CD4-positive, alpha-beta T cell treated with Interleukin-6 for 4 hours (primary cell): ENCODE measurements at places on chromosomes 1 and 21.

GRCh38 chr1:42153624-42154023 lies 414 bp downstream of the GUCA2B start:
- no peak for DNase-seq

DNA sequence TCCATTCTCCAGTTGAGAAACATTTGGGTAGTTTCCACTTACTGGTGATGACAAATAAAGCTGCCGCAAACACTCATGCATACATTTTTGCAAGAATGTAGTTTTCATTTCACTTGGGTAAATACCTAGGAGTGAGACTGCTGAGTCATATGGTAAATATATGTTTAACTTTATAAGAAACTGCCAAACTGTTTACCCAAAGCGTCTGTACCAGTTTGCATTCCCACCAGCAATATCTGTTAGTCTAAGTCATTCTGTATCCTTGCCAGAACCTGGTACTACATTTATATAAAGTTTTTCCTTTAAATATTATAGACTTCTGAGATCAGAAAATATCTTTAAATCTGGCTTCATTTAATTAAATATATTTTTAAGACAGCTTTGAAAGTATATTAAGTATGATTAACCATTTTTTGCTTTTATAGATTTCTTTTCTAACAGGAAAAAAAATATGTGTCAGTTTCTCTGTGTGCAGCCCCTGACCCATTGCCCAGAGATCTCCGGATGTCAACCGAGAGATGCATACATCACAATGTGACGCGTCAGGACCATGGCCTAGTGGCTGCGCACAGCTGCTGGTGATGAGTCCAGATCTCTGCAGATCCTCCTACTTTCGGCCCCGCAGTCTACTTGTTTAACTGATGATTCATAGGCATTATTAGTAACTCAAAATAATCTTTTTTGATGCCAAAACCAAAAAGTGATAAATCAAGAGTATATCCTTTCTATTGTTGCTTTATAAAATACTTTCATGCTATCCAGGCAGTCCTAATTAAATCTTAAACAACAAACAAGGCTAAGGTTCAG lies 227.1 kb upstream of the MAP1LC3C start:
- no peak for DNase-seq

GRCh38 chr1:8028571-8028910 lies 2.4 kb upstream of the ERRFI1 start:
- DNase-seq, result no peak

DNA sequence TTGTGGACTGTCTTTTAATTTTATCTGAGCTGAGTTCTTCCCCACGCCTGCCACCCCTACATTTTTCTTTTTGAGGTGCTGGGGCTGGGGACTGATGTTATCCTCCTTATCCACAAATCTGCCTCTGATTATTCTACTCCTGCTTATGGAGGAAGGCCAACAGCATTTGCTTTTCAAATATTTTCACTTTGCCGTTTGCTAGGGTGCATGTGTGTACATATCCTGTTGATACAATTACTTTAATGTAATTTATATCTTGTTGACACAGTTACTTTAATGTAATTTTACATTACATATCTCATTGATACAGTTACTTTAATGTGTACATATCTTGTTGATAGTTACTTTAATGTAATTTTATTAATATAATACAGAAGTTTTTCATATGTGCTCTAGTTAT lies 36.2 kb downstream of the PRRC2C start:
- no peak for DNase-seq

- no peak for DNase-seq
Measured at GRCh38 chr1:199724049-199724448, 303.5 kb upstream of the NR5A2 start.

DNA sequence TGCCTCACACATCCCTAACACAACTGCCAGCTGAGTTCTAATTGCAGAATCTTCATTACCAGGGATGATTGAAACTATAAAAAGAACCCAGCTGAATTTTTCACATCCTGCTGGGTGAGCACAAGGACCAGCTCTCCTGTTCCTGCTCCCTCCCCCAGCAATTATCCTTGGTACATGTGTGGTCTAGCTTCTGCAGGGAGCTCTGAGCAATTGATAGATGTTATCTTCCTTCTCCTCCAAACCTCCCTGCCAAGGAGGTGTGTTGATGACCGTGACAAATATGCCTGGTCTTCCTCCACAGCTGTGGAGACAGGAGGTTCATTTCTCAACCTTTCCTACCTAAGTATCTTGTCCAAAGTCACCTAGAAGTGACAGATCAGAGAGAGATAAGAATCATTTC lies 65.3 kb upstream of the MAN1A2 start:
- no peak for DNase-seq

GRCh38 chr1:224759681-224760091 lies 143.6 kb downstream of the CNIH3 start:
- no peak for DNase-seq

GRCh38 chr1:168521401-168522000 lies 22.3 kb downstream of the XCL2 start:
- no peak for DNase-seq

DNA sequence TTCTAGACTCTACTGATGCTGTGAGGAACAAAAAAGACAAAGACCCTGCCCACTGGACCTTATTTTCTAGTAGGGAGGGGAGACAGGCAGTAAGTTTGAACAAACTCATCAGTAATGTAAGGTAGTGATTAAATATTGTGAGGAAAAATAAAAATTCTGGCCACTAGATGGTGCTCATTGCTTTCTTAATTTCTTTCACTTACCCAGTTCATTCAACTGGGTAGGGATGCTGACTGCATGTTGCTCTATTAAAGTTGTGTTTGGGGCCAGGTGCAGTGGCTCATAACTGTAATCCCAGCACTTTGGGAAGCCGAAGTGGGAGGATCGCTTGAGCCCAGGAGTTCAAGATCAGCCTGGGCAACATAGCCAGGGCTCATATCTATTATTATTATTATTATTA lies 6.3 kb upstream of the KYAT3 start:
- DNase-seq, result peak; percentile 40

DNA sequence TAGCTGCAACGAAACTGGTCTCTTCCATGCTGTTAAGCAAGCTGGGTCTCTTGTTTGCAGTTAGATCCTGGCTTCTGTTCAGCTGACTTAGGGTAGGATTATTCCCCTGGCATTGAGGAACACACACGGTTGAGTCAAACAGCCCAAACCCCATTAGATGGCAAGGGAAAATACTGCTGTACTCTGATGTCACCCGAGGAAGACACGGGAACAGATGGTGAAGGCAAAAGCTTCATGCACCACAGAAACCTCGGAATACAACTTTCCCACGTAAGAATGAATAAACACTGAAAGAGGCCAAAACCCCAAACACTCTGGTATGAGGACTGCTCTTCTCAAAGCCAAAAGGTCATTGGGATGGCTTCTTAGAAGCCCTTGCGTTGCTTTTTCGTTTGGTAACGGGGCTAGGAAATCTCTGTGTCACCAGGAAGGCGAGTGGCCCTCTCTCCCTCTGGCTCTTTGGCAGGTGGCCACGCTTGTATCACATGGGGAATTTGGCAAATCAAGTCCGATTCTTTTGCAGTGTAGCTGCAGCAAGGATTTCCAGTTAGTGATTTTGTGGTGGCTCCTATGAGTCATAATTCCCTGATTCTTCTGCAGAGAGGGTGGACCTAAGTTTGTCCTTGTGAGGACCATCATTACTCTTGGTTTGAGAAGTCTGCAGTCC lies 16.7 kb upstream of the LYST start:
- DNase-seq, result no peak

DNA sequence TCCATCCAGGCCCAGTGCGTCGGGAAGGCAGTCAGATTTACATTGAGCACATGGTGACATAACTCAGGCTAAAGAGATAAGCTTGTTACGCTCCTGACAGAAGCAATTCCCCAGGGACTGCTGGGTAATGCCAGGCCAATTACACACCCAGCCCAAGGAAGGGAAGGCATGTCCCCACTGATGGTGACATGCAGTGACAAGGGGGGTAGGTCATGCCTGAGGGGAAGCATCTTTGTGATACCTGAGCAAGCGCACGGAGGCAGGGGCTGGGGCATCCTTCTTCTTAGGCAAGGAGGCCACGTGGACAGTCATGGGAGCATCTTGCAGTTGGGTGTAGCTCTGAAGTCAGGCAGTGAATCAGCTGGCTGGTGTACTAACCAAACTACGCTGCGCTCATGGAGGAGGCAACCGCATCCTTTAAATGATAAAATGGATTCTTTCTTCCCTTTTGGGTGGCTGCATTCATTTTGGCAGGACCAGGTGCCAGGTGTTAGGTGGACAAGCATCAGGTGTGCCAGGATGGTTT lies 39.6 kb upstream of the GRIK3 start:
- DNase-seq, result no peak
